Fibroblast of skin of scalp (primary cell): ENCODE measurements at places on chromosomes 11 and 22.

GRCh38 chr11:100970283-100971164, 159.1 kb downstream of the PGR start:
- no peak for DNase-seq

DNA sequence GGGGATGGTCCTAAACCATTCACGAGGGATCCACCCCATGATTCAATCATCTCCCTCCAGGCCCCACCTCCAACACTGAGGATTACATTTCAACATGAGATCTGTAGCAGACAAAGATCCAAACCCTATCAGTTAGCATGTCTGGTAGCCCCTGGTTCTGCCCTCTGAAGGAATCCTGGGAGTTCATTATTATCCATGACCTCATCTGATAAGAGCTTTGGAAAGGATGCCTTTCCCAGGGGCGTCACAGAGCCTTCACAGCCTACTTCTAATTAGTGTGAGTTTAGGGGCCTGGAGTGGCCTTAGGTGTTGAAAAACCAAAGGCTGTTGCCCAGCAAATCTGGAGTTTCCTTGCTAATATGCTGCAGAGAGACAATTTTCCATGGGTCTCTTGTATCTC, 8.6 kb upstream of the EIF3M start:
- DNase-seq = no peak

DNA sequence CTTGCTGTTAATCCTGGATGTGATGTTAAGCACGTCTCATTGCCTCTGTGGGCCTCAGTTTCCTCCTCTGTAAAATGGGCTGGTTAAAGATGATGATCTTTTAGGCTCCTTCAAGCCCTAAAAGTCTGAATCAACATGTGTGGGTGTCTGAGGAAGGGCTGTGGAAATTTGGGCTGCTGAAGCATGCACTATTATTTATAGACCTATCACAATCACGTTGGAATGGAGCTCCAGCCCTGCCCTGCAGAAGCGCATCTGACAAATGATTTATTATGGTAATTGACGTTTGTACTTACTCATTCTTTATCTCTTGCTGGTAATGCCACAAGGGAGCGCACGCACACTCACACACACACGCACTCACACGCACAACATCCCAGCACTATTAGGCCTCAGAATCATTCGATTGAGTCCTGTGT, 20.4 kb downstream of the P2RX3 start:
- no peak for DNase-seq

DNA sequence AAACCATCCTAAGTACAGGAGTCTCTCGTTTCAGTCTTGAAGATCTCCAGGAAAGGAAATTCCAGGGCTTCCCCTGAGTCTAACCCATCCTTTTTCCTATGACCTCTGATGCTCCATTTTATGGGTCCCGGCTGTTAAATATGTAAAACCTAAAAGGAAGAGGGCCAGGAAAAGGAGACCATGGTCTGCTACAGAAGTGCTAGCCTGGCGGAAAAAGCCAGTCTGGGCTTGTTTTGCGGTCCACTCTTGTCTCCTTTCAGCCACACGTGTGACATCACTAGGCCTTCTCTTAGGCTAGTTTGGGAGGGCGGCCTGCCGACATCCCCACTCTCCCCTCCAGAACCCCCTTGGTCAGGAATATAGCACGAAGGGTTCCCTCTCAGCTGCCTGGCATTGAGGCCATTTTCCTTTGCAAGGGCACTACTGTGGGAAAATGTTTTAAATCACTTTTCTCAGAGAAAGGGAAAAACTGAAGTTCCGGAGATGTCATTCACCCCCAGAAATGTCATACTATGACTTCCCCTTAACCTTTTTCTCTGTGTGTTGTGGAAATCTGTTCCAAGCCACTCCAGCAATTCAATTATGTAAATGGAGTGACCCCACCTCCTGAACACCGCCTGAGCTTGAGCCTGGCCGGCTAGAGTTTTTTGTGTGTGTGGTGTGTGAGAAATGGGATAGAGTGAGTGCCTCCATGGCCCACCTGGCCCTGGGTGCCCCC, 86.9 kb downstream of the UBASH3B start:
- DNase-seq = no peak

DNA sequence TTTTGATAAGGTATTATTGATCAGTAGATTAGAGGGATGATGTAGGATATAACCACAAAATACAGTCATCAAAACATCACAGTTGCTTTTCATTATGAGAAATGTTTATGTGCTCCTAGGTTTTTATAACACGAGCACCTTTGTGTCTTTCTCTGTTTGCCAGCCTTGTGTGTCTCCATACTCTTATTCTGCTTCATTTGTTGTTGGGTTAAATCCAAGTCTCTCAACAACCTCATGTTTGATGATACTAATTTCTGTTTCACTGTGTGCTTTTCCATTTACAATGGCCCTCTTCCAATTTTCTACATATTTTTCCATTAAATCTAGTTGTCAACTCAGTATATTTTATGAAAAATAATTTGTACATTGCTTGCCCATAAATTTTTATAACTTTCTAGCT, 107.7 kb upstream of the POU2AF2 start:
- no peak for DNase-seq

DNA sequence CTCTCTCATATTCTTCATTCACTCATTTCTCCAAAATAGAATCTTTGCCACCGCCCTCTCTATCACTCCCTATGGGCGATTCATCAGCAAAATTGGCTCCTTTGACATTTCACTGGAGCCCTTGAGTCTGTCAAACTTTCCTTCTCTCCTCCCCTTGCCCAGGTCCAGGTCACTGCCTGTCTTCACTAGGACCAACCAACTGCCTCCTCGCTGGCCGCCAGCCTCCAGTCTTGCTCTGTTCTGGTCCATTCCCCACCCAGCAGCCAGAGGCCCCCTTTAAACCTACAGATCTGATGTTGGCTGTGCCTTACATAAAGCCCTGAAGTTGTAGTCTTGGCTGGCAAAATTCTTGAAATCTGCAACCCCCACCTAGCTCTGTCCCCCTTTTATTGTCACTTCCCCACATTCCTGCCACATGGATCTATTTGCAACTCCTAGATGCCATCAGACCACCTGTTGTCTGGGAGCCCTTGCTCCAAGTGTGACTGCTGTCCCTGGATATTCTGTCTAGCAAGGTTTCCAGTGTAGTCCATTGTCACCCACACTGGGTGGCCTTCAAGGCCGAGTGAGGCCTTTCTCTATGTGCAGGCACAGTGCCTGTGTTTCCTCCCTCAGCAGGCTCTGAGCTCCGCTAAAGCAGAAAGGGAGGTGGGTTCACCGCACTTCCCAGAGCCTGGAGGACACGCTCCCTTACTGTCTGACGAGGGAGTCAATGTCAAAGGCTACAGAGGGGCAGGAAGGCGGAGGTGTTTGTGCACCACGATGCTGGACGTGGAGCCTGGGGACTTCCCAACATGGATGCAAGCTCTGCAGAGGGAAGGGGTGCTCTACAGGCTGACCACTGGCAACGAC, 25.5 kb downstream of the MYEOV start:
- no peak for DNase-seq
